Right ventricle myocardium inferior (tissue), 1 donor: ENCODE measurements at places on chromosomes 6 and 20. TPM values are rescaled to one million over a fixed set of nuclear protein-coding genes. Genes with fewer than 3 reads are reported as not detected.

Gene TTK
- 0.43 TPM for total RNA-seq

Gene HSPA12B
- 17.5 TPM for total RNA-seq

Gene COL10A1
- not detected for total RNA-seq

Gene BTN1A1
- total RNA-seq, result not detected

Gene TAAR6
- not detected for total RNA-seq

Gene ZNF311
- 0.35 TPM for total RNA-seq

Gene TMEM244
- not detected for total RNA-seq

Gene SYNE1
- total RNA-seq, result 84.2 TPM

Gene MCCD1
- not detected for total RNA-seq

Gene PLCB4
- total RNA-seq, result 27.7 TPM

GRCh38 chr6:49890988-49891387 is 24.7 kb upstream of the CRISP1 start:
- DNase-seq, result no peak

DNA sequence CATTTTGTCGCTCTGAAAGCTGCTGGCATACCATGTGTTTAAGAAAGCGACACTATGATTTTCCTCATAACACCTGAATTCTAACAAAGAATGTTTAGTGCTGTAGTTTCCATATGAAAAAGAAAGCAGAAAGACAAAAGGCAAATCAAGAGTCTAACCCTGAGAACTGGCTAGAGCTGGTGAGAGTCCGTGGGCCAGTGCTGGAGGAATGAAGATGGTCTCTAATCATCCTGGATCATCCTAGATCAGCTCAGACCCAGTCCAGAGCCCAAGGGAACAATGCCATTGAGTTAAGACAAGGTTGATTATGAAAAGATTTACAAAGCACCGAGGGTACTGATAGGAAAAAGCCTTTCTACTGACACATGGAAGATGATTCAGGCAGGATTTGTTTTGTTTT is 73.0 kb upstream of the MYLIP start:
- no peak for DNase-seq

- DNase-seq, result peak; percentile 30
Observed at GRCh38 chr20:48632017-48632824, 195.6 kb downstream of the PREX1 start.

- DNase-seq, result no peak
Observed at GRCh38 chr6:2868637-2869036, 27.0 kb upstream of the SERPINB1 start.

GRCh38 chr6:40620574-40621240 is 33.5 kb upstream of the LRFN2 start:
- no peak for DNase-seq

GRCh38 chr6:132648356-132648755 is 10.6 kb downstream of the TAAR1 start:
- DNase-seq, result no peak

- no peak for DNase-seq
Observed at GRCh38 chr20:60097285-60097684, 139.1 kb downstream of the CDH26 start.

GRCh38 chr6:5136851-5137250 is 51.7 kb downstream of the PPP1R3G start:
- no peak for DNase-seq

DNA sequence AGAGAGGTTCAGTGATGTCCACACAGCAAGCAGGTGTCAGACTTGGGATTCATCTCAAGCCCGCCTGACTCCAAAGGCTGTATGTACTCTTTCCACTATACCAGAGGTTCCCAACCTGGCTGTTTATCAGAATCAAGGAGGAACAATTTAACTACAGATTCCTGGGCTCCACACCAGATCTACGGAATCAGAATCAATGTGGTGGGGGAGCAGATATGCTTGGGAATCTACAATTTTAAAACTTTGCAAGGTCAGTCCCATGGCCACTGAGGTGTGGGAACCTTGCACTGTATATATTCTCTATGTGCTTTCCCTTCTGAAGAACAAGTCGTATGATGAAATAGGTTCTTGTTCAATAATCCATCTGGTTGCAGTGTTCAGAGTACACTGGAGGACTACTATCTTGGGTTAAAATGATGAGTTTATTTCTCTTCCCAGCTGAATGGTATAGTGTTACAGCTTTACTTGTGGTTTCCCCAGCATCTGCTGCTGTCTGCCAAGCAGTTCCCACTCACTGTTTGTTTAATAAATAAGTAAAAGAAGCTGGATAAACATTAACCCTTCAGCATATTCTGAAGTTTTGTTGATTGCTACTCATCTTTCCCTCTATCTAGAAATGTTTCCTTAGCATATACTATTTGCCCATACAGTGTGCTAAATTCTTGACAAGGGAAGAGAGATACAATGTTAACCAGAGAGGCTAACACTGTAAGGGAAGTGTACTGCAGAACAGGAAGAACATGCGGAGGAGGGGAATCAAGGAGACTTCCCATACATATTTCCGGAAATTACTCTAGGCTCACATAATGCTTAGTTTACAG is 9.9 kb downstream of the TTI1 start:
- DNase-seq, result no peak

DNA sequence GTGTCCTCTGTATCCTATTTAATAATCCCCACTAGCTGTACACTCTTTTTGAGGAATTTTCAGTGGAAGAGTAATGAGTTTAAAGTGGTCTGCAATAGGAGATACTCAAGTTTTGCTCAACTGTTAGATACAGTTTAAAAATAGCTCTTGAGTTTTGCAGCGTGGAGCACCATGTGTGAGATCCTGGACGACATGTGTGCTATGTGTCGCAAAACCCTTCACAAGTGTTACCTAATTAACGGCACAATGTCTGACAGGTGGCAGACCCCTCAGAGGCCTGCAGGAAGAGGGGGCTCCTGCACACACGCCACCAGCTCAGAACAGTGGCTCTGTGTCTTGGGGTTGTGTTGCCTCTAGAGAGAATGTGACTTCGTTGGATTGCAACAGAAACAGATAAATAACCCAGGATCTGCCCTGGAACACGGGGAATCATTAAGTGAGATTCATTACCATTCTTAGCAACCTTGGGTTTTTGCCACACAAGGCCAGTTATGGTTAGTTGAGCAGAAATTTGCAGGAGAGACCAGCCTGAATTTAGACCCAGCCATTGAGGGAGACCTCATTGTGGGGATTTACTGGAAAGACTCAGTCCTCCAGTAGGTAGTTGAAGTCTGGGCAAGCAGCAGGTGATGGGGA is 73.8 kb downstream of the SASH1 start:
- no peak for DNase-seq

- no peak for DNase-seq
Observed at GRCh38 chr6:127554435-127555006, 22.5 kb upstream of the C6orf58 start.

DNA sequence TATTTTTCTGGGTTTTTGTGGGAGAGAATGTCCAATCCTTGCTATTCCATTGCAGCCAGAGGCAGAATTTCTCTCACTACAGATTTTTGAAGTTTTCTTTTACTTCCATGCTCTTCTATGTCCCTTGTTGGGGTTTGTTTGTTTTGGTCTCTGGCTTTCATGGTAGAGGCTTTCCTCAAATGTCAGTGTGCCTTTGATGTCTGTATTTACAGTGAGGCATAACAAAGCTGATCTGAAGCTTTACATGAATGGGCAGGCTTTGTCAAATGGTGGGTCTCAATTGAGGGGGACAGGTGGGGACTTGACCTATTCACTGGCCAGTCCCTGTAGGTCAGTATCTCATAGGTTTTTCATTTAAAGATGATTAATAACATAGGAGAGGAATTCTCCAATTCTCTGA is 8.6 kb upstream of the CARMIL1 start:
- no peak for DNase-seq

DNA sequence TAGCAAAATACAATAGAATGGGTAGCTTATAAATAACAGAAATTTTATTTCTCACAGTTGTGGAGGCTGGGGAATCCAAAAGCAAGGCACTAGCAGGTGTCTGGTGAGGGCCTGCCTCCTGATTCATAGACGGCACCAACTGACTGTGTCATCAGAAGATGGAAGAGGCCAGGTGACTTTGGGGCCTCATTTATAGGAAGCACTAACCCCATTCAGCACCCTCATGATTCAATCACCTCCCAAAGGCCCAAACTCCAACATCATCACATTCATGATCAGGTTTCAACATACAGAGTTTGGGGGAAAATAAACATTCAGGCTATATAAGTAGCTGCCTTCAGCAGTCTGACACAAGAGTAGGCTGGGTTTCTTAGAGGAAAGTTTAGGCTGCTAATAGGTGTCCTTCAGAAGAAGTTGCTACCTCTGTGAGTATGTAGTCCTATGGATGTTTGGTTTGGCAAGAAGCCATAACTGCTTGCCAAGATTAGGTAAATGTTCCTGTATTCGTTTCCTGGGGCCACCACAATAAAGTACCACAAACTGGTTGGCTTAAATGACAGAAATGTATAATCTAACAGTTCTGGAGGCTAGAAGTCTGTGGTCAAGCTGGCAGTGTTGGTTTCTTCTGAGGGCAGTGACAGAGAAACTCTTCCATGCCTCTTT is 48.8 kb downstream of the NT5E start:
- no peak for DNase-seq

DNA sequence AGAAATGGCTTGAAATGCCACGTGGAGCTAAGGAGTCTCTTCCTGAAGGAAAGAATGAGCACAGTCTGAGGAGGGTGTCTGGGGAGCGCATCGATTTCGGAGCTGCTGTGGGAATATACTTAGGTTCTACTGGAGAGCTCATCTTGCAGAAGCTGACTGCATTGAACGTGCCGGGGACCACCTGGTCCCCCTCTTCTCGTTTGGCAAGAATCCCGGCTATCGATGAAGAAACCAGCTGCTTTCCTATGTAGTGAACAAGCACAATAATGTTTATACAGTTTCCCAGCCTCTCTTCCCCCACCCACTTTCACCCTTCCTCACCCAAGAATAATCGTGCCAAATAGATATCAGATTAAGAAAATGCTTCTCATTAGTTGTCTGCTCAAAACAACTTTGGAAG is 242.5 kb downstream of the PACRG start:
- no peak for DNase-seq

GRCh38 chr6:27145731-27146455 is 101.6 kb upstream of the PRSS16 start:
- DNase-seq, result peak; percentile 78

- DNase-seq, result no peak
Observed at GRCh38 chr6:138089325-138089724, 17.9 kb downstream of the PERP start.

GRCh38 chr6:84546427-84546914 is 217.9 kb downstream of the TBX18 start:
- no peak for DNase-seq

- DNase-seq, result no peak
Observed at GRCh38 chr6:113338644-113339043, 518.5 kb upstream of the MARCKS start.

DNA sequence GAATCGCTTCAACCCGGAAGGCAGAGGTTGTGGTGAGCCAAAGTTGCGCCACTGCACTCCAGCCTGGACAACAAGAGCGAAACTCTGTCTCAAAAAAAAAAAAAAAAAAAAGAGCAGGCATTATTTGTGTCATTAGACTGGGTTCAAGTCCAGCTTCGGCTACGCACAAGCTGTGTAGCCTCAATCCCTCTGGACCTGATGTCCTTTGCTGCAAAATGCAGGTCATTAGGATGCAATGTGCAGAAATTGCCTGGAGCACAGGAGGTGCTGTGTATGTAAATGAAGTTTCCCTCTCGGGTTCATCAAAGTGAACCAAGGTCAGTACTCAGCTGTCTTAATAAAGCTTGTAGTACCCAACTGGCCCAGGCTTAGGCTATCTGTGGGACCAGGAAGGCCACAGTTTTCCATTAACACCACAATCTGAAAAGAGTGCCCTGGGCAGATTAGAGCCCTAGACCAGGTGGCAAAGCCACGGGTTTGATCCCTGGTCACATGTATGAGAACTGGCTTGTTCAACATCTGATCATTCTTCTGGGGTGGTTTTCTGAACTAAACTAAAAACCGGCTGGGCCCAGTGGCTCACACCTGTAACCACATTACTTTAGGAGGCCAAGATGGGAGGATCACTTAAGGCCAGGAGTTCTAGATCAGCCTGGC is 155.3 kb downstream of the ZMYND8 start:
- DNase-seq, result no peak

- no peak for DNase-seq
Observed at GRCh38 chr6:34195726-34196115, 41.0 kb upstream of the HMGA1 start.

GRCh38 chr6:11575408-11576033 is 38.0 kb downstream of the TMEM170B start:
- no peak for DNase-seq
